ENCODE measurements at places on chromosomes 13 and 19. TPM values are rescaled to one million over a fixed set of nuclear protein-coding genes. Genes with fewer than 3 reads are reported as not detected.
A peak's percentile ranks its signal among the peaks of the same experiment; 100 is the strongest.

The IPO5 gene
- total RNA-seq = 80.9 TPM

DNA sequence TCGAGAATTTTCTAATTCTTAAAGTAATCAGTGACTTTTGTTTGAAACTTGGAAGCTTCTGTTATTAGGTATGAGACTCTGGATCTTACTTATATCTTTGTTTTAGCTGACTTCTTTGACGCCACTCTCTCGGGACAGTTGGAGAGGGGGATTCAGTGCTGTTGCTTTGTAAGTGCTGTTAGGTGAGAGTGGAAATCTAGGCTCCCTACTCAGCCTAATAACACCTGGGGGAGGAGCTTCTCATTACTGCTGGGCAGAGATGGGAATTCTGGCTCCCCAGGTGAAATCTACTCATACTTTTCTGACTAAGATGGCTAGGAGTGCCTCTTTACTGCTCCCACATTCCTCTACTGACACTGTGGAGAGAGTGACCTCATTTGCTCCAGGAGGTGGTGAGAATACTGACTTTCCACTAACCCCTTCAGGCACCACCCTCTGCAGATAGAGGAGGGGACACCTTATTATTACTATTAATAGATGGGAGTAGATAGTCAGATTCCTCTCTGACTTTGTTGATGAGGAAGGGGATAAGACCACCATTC is 324.9 kb upstream of the SPRY2 start:
- no peak for DNase-seq

GRCh38 chr13:105147461-105147860 is 1388.0 kb downstream of the EFNB2 start:
- DNase-seq = no peak

The C19orf38 gene
- 7.3 TPM for total RNA-seq

- peak; percentile 87 for DNase-seq
These were observed 4.1 kb upstream of the NANOS3 start for GRCh38 chr19:13872695-13873389.

The ZNF846 gene
- total RNA-seq = 16.6 TPM

- DNase-seq = peak; percentile 81
These were observed 73.8 kb downstream of the GADD45B start for GRCh38 chr19:2549701-2550191.

The KBTBD6 gene
- 5.0 TPM for total RNA-seq

The ZNRF4 gene
- total RNA-seq = not detected

The ZNF578 gene
- not detected for total RNA-seq

- DNase-seq = peak; percentile 31
These were observed 29.6 kb downstream of the EXOC3L2 start for GRCh38 chr19:45215391-45216191.

DNA sequence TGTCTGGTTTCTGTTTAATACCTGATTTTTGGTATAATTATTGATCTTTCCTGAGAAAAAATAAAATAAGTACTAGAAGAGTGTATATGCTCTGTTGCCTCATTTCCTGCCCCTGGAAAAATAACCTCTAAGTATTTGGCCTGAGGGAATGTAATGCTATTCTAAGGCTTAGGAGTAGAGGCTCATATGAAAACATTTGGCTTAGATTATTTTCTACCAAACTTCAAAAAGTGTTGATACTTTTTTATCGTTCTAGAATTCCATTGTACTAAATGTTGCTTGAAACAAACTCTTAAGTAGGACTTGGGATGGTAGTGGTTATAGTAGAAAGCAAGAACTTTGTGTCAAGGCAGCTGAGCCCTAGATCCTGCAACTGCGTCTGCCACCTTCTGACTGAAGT is 57.8 kb downstream of the COG3 start:
- no peak for DNase-seq

The ELSPBP1 gene
- total RNA-seq = not detected

The ADGRE2 gene
- total RNA-seq = 24.1 TPM

The CYP4F2 gene
- not detected for total RNA-seq
